ENCODE measurements at places on chromosomes 1 and 21.

GRCh38 chr1:35441926-35442579, 115.2 kb downstream of the KIAA0319L start:
- no peak for DNase-seq

- DNase-seq: no peak
Observed at GRCh38 chr1:25620701-25621350, 4.2 kb downstream of the MAN1C1 start.

GRCh38 chr1:22837332-22837731, 126.7 kb downstream of the EPHB2 start:
- DNase-seq: no peak

DNA sequence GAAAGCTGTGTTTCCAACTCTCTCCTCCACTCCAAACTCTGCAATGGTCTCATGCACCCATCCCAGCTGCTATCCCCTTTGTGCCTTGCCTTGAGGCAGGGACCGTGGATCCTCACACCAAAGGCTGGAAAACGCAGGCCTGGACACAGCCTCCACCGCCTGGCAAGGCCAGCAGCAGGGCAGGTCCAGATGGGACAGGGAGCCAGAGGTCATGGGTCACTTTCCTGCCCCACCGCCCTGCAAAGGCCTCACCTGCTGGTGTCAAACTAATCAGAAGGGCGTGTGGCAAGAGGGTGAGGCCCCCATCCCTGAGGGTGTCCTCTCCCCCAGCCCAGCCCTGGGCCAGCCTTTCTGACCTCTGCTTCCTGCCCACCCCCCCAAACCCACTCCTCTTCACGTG, 106.3 kb downstream of the PAX7 start:
- DNase-seq: no peak

GRCh38 chr21:14519000-14519399, 27.1 kb downstream of the SAMSN1 start:
- DNase-seq: no peak

- no peak for DNase-seq
Observed at GRCh38 chr1:153546371-153546770, 765 bp upstream of the S100A4 start.

Measured in OCI-M1 (cell line).